ENCODE measurements at places on chromosomes 2 and 18.

GRCh38 chr2:96074156-96074555, 39.4 kb upstream of the GPAT2 start:
- no peak for DNase-seq

DNA sequence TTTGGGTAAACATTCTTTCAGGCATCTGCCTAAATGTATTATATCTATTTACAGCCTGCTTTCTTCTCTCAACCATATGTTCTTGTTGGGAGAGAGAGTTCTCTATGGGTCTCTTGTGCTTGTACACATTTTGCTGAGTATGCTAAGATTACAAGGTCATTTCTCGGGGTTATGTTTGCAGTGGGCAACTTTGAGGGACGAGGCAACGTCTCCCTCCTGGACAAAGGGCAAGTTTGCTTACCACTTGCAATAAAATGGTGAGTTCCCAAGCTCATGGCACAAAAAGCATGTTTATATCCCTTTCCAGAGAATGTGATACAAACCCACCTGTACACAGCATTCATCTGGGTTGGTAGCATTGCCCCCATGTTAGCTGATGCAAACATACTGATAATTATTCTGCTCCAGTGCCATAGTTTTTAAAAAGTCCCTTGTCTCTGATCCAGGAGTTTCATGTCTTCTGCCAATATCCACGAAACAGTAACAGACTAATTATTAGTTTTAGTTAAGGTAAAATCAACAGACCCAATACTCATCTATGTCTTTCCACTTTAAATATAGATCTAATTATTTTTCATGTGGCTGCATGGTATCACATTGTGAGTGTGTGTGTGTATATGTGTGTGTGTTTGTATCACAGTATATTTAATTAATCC, 84.2 kb upstream of the MAPK4 start:
- DNase-seq, result no peak

- no peak for DNase-seq
Measured at GRCh38 chr2:3319745-3320566, 57.7 kb downstream of the EIPR1 start.

DNA sequence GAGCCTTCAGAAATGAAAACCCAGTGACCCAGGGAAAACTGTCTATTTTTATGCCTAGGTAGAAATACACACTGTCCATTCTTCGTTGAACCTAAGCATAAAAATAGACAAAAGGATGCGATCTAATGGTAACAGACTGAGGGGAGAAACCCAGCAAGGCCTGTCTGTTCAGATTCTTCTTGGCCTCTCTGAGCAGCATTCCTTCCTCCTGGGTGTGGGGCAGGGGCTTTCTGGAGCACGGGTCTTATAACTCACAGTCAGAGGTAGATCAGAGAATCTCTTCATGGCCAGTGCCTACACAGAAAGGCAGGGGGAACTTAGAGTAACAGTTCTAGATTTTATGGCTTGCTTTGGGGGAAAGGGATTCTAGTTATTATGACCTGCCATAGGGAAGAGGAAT, 56.0 kb downstream of the PKDCC start:
- no peak for DNase-seq

DNA sequence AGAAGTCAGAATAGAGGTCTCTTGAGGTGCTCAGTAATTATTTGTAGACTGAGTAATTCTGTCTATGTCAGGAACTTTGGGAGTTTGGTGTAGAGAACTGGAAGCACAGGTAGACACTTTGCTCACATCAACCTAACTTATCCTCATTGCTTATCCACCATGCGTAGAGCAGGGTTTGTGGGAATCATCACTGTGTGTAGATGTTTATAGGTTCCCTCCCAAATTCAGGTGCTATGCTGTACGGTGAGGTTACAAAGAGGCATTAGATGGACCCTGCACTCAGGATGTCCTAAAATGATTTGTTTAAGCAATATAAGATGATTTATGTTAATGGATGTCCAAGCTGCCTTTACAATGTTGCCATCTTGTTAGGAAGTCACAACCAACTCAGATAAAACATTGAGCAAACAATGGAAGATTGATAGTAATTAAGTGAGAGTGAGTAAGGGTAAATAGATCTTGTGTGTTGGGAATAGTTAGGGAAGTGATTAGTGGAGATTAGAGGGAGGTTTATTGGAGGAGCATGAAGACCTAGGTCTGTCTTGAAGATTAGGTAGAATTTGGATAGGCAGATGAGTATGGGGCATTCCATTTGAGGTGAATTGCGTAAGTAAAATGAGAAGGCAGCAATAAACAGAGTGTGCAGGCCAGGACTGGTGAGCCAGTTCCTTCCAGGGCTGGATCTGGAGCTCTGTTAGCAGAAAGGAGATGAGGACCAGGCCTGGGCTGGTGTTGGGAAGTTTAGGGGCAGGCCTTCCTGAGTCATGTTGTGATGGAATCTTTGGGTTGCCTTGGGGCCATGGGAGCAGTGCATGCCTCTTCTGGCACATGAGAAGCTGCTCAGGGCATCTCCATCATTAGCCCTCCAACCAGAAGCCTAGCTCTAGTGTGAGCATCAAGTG, 12.1 kb downstream of the EPAS1 start:
- DNase-seq, result no peak

DNA sequence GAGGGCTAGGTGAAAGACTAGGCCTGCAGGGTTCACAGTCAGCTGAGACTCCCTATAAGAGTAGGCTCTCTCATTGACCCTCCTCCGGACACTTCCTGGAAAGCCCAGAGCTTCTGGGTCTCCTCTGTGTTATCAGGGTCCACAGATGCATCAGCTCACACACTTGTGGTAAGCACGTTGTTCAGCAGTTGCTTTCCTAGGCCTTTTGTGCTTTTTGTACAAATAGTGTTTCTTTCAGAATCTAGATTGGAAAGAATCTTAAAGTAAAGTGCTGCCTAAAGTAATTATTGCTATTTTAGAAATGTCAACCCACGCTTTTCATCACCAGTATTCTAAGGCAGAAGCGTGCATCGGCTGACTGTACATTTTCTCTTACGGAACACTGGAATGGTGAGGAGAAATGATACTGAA, 15.5 kb downstream of the SLC9A2 start:
- no peak for DNase-seq

DNA sequence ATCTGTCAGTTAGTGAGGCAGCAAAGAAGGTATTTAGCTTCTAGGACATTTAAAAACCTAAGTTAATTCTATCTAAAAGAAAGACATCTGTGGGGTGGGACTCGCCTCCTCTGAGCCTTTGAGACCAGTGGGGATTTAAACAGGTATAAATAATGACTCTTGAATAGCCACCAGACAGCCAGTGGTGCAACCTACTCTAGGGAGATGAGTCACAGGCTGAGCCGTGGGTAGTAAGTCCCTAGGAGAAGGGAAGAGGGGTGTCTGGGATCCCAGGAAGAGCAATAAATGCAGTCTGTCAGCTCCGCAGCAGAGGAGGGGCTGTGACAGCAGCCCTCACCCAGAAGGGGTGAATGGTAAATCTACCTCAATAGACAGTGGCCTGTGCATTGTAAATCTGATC, 43.1 kb upstream of the GALNT3 start:
- no peak for DNase-seq

DNA sequence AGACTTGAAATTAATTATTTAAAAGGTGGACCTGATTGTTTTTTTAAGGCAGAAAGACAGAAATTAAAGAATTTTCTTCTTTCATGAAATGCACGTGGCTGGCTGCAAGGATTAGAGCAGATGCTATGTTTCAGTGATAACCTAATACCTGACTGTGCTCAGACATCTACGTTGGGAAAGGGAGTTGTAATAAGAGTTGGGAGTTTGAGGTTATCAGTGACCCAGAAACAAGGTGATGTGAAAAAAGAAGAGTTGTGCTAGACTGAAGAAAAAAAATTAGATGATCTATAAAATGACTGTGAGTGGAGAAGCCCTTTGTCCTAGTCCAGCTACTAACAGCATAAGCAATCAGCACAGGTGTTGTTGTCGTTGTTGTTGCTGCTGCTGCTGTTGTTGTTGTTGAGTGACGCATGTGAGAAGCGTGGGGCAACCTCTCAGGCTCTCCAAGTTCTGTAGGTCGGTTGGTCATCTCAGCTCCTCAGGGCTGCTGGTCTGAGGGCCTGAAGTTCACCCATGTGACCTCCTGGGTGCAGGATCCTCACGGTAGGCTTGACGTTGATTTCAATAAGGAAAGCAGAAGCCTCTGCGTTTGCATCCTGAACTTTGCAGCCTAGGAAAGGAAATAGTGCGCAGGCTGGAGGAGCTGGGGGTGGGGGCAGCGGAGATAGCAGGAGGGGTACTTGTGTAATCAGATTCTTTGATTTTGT, 7.6 kb downstream of the POU3F3 start:
- DNase-seq, result no peak

- no peak for DNase-seq
Measured at GRCh38 chr2:169422120-169422519, 57.2 kb upstream of the BBS5 start.

DNA sequence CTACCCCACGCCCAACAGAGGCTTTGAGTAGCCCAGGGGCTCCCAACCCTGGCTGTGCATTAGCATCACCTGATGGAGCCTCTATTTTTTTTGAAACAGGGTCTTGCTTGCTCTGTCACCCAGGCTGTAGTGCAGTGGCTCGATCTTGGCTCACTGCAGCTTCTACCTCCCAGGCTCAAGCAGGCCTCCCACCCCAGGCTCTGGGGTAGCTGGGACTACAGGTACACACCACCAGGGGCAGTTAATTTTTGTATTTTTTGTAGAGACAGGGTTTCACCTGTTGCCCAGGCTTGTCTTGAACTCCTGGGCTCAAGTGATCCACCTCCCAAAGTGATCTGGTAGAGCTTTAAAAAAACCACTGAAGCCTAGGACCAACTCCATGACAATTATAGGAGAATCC, 394.8 kb upstream of the ATP5MC3 start:
- DNase-seq, result no peak
